ENCODE measurements at places on chromosomes 11 and 22.

GRCh38 chr11:69260622-69261021, 33.3 kb upstream of the MYEOV start:
- no peak for DNase-seq

GRCh38 chr11:111413849-111414248, 34.8 kb upstream of the POU2AF1 start:
- DNase-seq: no peak

DNA sequence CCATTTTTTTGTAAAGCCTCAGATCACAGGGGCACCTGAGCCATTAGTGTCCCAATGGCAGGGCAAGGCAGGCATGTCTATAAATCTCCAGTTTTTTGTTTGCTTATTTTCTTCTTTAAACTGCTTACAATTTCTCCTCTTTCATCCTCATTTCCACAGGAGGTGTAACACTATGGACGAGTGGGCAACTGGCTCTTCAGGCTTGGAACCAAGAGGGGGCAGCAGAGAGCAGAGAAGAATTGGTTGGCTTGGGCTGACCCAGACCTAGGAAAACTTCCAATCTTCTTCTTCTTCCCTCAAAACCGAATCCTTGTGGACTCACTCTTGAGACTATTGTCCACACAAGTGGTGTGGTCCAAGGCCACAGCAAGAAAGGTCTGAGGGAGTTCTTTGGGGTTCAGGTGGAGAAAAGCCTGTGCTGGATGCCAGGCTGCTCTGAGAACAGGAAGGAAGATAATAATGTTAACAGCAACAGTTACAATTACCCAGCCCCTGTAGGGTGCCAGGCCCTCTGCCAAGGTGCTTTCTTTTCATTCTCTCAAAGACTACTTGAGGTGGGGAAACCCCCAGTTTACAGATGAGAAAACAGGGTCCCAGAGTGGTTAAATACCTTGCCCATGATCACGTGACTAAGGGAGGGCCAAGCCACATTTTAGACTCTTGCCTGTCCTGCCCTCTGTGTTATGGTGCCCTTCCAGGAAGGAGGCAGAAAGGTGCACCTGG, 70.7 kb upstream of the E2F8 start:
- DNase-seq: no peak

GRCh38 chr11:2807025-2807681, 78.4 kb downstream of the CDKN1C start:
- DNase-seq: no peak

DNA sequence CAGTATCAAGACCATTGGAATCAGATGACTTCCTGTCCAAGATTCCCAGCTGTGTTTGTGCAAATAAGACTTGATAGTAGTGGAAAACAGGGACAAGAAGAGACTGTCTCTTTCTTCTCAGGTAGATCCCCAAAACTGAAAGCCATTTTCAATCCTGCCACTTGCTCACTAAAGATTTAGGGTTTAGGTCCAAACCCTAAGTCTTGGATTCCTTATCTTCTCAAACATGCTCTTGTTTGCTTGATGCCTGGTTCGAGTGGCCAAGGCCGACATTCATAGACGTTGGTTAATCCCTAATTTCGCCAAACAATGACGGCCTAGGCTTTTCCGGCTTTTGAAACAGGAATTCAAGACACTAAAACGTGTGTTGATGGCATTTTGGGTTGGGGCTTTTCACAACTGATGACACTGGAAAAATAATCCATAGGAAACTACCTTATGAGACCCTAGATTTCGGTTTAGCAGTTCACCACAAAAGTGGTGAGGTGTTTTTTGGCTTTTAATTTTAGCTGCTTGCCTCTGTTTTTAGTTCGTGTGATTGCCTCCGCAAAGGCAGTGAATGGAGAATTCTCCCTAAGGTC, 1.0 kb upstream of the GTPBP1 start:
- no peak for DNase-seq

- no peak for DNase-seq
These were observed 42.4 kb downstream of the TTC28 start for GRCh38 chr22:28637225-28637624.

DNA sequence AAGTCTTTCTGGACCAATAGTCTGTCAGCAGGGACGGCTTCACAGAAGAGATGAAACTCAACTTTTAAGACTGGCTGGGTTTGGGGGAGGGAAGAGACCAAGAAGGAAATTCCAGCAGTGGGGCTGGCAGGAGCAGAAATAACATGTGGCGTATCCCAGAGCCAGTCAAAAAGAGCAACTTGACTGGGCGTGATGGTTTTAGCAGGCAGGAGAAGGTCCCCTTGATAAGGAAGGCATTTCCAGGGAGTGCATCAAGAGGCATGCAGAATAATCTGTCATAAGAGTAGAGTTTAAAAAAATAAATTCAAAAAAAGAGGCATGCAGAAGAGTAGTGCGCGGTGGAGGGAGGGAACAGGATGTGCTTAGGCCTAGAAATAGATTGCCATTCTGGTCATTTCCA, 52.5 kb downstream of the C22orf31 start:
- no peak for DNase-seq

GRCh38 chr22:26565181-26565580, 24.8 kb downstream of the TPST2 start:
- DNase-seq: no peak

GRCh38 chr22:20131597-20131858, at the start of gene ZDHHC8:
TSS of gene ZDHHC8 (plus strand) at chr22:20131804. CDS start at chr22:20131948, 144 bp downstream.
- no peak for DNase-seq

DNA sequence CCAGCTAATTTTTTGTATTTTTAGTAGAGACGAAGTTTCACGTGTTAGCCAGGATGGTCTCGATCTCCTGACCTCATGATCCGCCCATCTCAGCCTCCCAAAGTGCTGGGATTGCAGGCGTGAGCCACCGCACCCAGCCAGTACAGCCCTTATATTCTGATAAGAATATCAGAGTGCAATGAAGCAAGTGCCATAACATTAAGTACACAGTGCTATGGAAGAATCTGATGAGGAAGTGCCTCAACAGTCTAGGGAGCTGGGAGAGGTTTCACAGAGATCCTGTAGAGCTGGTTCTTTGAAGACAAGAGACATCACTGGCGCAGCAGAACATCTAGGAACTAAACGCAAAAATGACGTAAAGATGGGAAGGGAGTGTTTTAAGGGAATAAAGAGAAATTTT, 2.1 kb downstream of the RTCB start:
- no peak for DNase-seq

GRCh38 chr22:36728505-36728904, 25.0 kb upstream of the CACNG2 start:
- no peak for DNase-seq

- DNase-seq: peak; percentile 96
These were observed 64.8 kb downstream of the RPUSD4 start for GRCh38 chr11:126146454-126147192.

GRCh38 chr11:64011371-64011770, 24.4 kb upstream of the FLRT1 start:
- no peak for DNase-seq

DNA sequence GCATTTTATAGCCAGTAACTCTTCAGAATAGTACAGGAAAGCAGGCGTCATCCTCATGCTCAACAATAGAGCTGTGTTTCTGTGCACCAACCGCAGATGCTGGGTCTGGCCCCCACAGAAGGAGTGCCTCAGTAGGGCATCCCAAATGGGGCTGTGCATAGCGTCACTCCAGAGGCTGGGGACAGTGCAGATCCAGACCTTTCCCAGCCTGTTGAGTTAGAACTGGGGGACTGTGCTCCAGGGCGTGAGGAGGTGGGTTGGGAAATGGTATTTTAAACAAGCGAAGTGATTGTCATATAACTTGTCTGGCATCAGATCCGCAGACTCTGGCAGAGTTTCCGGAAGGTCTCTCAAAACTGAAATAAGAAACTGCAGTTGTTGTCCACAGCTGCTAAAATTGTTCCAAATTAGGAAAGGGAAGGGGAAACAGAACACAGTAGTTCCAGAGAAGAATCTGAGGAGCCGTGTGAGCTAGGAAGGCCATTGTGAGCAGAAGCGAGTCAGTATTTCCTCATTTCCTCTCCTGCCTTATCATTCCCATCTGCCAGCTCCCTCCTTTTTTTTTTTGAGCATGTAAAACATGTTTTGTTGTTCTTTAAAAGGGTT, 52.2 kb downstream of the JAM3 start:
- no peak for DNase-seq

- DNase-seq: no peak
These were observed 16.3 kb downstream of the PPFIBP2 start for GRCh38 chr11:7530013-7530640.

- no peak for DNase-seq
These were observed 155.0 kb upstream of the TIMP3 start for GRCh38 chr22:32646476-32646875.

GRCh38 chr11:96084610-96085318, 160.9 kb upstream of the MTMR2 start:
- no peak for DNase-seq

DNA sequence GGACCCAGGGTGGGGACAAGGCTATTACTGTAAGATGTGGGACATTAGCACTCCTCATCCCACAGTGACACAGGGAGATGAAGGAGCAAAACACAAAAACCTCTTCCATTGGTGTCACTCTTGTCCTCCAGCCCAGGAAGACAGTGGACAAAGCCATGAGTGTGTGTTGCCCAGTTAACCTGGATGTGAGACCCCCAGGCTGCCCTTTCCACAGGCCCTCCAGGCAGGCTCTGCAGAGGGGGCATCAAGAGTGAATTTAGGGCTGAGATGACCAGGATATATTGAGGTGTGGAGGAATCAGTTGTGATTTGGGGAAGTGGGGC, 111.3 kb downstream of the GGTLC2 start:
- DNase-seq: no peak

GRCh38 chr11:61529537-61530225, 21.1 kb downstream of the LRRC10B start:
- no peak for DNase-seq

- no peak for DNase-seq
These were observed 22.7 kb upstream of the OPCML start for GRCh38 chr11:133555034-133555433.

- DNase-seq: no peak
These were observed at the start of gene SHANK3 for GRCh38 chr22:50672471-50673230. TSS of gene SHANK3 (plus strand) at chr22:50672823.

- no peak for DNase-seq
These were observed 220.7 kb downstream of the SWAP70 start for GRCh38 chr11:9884601-9885000.

GRCh38 chr22:48423481-48423911, 1404.2 kb downstream of the BRD1 start:
- no peak for DNase-seq

All from NCI-H510A (cell line).